ENCODE measurements at places on chromosomes 12 and 14.
A peak's percentile ranks its signal among the peaks of the same experiment; 100 is the strongest.

GRCh38 chr14:57502586-57503254 lies 9.1 kb upstream of the CCDC198 start:
- H3K4me1 ChIP-seq, result no peaks in the 10 kb centered on the region
- DNase-seq, result no peak
- no peak overlapping the region for H3K4me3 ChIP-seq
- no peaks in the 10 kb centered on the region for H3K36me3 ChIP-seq

DNA sequence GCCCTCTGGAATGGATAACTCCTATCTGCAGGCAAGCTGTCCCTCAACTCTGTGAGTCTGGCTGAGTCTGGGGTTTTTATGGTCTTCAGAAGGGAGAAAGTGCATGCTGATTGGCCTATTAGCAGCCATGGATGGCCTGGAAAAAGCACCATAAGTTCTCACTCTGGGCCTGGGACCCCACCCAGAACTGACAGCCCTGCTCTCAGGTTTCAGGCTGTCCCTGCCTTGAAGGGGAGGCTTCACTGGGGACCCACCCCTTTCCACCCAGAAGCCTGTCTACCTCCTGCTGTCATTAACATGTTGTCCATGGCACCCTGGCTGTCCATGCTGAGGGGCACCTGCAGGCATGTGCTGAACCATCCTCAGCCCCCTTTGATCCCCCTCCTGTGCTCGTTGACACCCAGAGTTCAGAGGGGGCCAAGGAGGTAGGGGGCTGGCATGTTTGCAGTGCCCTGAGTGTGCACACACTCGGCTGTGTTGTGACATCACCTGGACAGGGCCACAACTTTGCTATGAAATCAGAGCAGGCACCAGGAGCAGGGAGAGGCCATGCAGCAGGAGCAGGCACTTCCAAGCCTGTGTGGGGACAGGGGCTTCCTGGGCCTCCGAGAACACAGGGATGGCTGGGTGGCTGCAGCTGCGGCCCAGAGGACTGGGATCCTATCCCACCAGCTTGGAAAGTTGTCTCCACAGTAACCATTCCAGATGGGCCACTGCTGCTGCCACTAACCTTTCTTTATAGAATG lies 84.7 kb downstream of the ACSS3 start:
- no peak overlapping the region for H3K4me3 ChIP-seq
- H3K27me3 ChIP-seq, result no peaks in the 10 kb centered on the region
- H3K4me1 ChIP-seq, result peaks cover 6% of the 10 kb centered on the region
- no peaks in the 10 kb centered on the region for H3K36me3 ChIP-seq
- DNase-seq, result no peak

DNA sequence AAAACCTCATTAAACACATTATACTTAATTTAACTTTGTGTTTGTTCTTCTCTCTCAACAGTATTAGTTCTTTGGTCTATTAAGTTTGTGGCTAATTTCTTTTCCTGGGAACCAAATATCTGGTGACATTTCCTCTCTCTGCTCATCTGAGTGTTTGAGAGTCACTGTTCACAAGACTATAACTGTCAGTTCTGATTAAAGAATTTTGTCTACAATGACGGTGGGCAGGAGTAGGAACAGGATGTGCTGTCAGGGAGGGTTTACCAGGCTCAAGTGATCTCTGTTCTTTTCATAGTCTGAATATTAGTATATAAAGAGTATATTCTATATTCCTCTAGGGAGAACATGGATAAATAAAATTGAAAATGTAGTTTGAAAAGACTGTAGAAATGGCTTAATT lies 92.9 kb downstream of the ALG10B start:
- H3K36me3 ChIP-seq, result no peaks in the 10 kb centered on the region
- no peak overlapping the region for H3K27ac ChIP-seq
- no peaks in the 10 kb centered on the region for H3K27me3 ChIP-seq
- DNase-seq, result no peak
- no peaks in the 10 kb centered on the region for H3K4me1 ChIP-seq
- H3K4me3 ChIP-seq, result no peak overlapping the region

DNA sequence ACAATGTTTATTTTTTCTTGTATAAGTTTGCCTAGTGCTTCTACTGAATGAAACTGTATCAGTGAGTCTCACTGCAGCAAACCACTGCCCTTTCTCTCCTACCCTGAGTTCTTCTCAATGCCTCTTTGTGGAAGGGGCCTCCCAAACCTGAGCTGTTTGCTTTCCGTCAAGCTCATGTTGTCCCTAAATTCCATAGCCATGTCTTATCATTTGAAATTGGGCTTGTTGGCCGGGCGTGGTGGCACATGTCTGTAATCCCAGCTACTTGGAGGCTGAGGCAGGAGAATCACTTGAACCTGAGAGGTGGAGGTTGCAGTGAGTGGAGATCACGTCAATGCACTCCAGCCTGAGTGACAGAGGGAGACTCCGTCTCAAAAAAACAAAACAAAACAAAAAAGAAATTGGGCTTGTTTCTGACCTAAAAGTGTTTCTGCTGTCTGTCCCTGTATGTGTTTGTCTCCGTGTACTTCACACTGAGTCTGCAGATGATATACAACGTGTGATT lies 1.8 kb upstream of the CSRP2 start:
- no peaks in the 10 kb centered on the region for H3K27me3 ChIP-seq
- no peak overlapping the region for H3K27ac ChIP-seq
- H3K4me3 ChIP-seq, result no peak overlapping the region
- DNase-seq, result no peak
- H3K36me3 ChIP-seq, result no peaks in the 10 kb centered on the region

DNA sequence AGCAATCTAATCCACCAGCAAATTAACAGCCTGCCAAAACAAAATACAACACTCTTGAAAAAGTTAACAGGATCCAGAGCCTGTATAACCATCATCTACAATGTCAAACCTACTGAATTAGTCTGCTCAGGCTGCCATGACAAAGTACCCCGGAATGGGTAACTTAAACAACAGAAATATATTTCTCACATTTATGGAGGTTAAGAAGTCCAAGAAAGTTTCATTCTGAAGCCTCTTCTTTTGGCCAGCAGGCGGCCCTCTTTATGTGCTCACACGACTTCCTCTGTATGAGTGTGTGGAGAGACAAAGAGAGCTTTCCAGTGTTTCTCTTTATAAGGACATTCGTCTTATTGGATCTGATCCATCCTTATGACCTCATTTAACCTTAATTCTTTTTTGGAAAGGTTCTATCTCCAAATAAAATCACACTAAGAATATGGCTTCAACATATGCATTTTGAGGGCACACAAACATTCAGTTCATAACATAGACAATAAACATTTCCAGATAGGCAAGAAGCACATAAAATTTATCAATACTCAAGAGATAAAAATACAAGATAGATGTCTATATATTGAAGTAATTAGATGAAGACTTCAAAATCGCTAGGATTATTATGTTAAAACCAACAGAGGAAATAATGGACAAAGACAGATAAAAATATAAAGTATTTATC lies 5.9 kb upstream of the RERG start:
- H3K27me3 ChIP-seq, result no peaks in the 10 kb centered on the region
- H3K4me1 ChIP-seq, result no peaks in the 10 kb centered on the region
- no peaks in the 10 kb centered on the region for H3K36me3 ChIP-seq
- DNase-seq, result peak; percentile 69
- no peak overlapping the region for H3K4me3 ChIP-seq

All from mesendoderm (in vitro differentiated cells).